Right forelimb (tissue), 1 donor: ENCODE measurements at places on chromosomes 5 and 9.

DNA sequence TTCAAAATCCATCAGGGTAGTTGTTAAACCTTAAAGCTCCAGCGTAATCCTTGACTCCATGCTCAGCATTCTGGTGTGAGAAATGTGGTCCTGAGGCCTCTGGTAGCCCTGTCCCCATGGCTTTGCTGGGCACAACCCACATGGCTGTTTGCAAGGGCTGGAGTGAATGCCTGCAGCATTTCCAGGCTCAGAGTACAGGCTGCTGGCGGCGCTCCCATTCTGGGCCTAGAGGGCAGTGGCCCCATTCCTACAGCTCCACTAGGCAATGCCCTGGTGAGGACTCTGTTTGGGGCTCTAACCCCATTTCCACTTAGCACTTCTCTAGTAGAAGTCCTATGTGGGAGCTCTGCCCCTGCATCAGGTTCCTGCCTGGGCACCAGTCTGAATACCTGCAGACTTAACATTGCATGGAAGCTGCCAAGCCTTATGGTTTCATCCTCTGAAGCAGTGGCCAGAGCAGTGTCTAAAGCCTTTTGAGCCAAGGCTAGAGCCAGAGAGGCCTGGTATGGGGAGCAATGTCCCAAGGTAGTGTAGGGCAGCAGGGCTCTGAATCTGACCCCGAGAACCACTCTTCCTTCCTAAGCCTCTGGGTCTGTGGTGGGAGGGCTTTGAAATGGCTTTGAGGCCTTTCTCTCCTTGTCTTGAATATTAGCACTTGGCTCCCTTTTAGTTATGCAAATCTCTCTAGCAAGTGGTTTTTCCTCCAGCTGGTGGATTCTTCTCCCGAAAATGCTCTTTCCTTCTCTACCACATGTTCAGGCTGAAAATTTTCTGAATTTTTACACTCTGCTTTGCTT is 5.8 kb upstream of the ALDH1A1 start:
- no peak for DNase-seq

- DNase-seq = no peak
These were observed 1.6 kb downstream of the UNC13B start for GRCh38 chr9:35163413-35163812.

GRCh38 chr9:20658677-20659473 is 25.2 kb upstream of the FOCAD start:
- no peak for DNase-seq

- no peak for DNase-seq
These were observed 2.0 kb upstream of the ENC1 start for GRCh38 chr5:74642543-74642863.

DNA sequence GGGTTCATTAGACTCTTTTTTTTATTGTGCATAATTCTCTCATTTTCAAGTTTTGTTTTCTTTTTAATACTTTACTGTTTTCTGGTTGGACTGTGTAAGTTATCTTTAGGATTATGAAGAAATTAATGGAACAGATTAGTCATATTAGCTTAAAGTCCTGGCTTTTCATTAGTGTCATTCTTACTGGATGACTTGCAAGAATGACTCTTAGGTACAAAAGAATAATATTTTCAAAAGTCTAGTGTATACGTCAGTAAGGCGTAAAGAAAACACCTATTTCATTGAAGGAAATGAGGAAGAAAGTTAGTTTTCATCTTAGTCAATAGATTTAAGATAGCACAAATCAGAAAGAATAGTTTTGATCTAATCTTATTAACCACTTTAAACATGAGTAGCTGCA is 20.4 kb downstream of the UHRF2 start:
- no peak for DNase-seq

GRCh38 chr9:124438091-124438490 is 12.2 kb upstream of the ADGRD2 start:
- no peak for DNase-seq

- DNase-seq = no peak
These were observed 36.2 kb upstream of the REEP2 start for GRCh38 chr5:138402640-138403039.
